Sigmoid colon (tissue), 7 donors: ENCODE measurements at places on chromosomes 11 and 22. TPM values are rescaled to one million over a fixed set of nuclear protein-coding genes. Genes with fewer than 3 reads are reported as not detected.

- DNase-seq: no peak
Measured at GRCh38 chr22:25624476-25624875, 60.0 kb downstream of the GRK3 start.

VSIG10L2 gene
- not detected for total RNA-seq

SERHL2 gene
- 2.8 TPM for total RNA-seq

DNA sequence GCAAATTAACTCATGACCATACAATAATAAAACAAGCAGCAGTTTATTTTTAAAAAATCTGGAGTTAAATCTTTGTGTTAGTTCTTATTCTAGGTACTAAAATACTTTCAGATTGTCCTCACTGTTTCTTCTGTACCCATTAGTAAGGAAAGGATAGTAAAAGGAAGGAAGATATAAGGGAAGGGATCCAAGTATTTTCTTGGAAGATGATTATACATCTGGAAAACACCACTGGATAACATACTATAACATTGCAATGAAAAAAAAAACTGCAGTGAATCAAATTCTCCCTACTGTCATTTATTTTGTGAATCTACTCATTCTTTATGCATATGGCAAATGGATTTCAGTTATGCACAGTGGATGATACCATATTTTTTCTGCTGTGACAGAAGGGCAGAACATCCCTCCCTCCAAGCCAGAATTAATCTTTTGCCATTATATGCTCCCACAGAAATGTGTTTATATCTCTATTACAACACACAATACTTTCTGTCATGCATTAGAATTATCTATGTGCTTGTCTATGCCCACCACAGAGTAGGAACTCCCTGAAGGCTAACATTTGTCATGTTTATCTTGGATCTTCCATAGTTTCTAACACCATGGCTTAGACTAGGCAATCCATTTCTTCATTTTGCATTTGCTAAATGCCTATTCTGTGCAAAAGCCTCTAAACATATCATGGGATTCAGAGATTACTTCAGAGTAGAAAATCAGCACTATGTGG is 282.3 kb upstream of the CTSC start:
- no peak for DNase-seq

DNA sequence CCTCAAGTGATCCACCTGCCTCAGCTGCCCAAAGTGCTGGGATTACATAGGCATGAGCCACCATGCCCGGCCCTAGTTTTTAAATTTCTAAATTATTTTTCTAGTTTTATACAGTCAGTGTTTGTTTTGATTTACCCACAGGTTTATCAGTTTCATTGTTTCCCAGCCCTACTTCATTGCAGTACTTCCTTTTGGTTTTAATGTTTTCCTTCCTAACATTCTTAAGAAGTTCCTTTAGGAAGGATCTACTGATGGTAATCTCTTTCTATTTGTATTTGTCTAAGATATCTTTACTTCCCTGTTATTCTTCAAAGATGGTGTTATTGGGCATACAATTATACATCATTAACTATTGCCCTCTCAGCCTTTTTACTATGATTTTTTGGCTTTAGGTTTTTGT is 4.9 kb upstream of the EXT2 start:
- DNase-seq: no peak

FLRT1 gene
- 0.99 TPM for total RNA-seq

RAB3IL1 gene
- total RNA-seq: 18.0 TPM

FERMT3 gene
- 21.4 TPM for total RNA-seq

DNA sequence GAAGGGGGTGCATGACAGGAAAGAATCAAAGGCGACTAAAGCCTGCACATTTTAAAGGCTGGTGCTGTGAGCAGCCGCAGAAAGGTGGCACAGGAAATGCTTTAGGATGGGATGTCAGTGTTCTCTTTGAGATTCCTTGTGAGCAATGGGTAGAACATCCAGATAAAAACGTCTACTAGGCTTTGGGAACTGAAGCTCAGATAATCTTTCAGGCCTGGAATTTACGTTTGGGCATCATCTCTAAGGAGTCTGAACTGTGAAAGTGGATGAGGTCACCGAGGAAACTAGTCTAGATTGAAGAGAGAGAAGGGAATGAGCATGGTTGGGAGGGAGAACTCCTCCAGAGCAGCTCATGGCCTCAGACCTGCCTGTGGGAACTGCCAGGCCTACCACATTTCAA is 65.7 kb downstream of the FLI1 start:
- no peak for DNase-seq

- no peak for DNase-seq
Measured at GRCh38 chr22:48679656-48680555, 1147.8 kb downstream of the BRD1 start.
